ENCODE measurements at places on chromosomes 5 and 9.

GRCh38 chr5:170642776-170643436 is 139.1 kb downstream of the KCNIP1 start:
- no peak for DNase-seq

- no peak for DNase-seq
Measured at GRCh38 chr9:18504707-18505106, 30.8 kb downstream of the ADAMTSL1 start.

GRCh38 chr5:147956064-147956841 is 49.9 kb upstream of the C5orf46 start:
- no peak for DNase-seq

- no peak for DNase-seq
Measured at GRCh38 chr5:83785176-83785668, 64.6 kb upstream of the HAPLN1 start.

GRCh38 chr9:95449016-95449415 is 67.8 kb downstream of the PTCH1 start:
- no peak for DNase-seq

DNA sequence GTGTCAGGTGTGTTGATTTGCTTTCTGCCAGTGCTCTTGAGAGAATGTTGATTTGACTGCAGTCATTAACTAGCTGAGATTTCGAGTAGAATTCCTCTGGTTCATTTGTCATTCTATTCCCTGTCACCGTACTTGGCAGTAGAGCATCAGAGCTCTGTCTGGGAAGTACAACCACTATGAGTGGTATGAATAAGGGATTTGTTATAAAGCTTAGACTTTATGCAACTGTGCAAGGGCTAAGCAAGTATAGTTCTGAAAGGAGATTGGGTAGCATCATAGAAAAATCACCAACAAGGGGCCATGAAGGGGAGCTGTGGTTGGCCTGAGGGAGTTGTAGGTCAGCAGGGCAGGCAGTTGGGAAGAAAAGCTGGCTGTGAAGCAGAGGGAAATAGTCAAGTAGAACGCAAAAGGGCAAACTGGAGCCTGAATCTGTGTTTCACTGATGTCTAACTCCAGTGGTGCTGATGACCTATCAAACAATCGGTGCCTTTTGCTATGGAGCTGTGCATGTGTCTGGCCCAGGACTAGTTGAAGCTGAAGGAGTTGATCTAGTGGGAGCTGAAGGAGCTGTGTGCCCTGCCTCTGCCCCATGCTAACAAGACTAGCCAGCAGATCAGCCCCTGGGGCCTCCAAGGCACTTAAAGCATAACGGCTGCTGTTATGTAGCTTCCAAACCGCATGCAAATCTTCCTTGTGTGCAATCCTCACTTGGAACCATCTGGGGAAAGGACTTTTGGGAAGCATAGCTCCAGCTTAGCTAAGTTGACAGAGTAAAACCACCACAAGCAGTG is 110.0 kb downstream of the SLC28A3 start:
- DNase-seq: no peak

DNA sequence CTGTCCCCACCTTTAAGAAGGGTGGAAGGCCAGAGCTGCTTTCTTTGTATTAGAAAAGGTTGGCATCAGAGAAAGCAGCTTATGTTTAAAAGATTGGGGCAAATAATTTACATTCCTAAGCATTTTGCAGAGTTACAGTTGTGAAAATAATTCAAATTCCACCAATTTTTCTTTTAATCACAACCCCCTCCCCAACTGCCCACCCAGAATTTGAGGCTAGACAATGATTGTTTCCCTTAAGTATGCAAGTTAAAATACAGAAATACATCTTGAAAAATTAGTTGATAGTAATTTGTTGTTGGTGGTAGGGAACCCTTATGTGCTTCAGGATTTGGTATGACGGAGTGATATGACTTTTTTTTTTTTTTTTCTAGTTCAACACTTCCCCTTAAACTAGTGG is 133.0 kb downstream of the ZSWIM6 start:
- DNase-seq: no peak

DNA sequence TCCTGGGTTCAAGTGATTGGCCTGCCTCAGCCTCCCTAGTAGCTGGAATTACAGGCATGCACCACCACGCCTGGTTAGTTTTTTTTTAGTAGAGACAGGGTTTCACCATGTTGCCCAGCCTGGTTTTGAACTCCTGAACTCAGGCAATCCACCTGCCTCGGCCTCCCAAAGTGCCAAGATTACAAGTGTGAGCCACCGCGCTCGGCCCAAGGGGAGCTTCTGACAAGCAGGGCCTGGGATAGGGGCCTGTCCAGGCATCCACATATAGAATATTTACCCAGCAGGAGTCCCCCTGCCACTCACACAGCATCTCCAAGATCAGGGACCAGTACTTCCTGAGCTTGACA is 10.1 kb downstream of the IRF1 start:
- peak; percentile 81 for DNase-seq

DNA sequence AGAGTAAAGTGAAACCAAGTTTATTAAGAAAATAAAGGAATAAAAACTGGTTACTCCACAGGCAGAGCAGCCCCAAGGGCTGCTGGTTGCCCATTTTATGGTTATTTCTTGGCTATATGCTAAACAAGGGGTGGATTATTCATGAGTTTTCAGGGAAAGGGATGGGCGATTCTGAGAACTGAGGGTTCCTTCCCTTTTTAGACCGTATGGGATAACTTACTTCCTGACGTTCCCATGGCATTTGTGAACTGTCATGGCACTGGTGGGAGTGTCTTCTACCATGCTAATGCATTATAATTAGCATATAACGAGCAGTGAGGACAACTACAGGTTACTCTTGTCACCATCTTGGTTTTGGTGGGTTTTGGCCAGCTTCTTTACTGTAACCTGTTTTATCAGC is 323.9 kb upstream of the PTGER4 start:
- DNase-seq: no peak

DNA sequence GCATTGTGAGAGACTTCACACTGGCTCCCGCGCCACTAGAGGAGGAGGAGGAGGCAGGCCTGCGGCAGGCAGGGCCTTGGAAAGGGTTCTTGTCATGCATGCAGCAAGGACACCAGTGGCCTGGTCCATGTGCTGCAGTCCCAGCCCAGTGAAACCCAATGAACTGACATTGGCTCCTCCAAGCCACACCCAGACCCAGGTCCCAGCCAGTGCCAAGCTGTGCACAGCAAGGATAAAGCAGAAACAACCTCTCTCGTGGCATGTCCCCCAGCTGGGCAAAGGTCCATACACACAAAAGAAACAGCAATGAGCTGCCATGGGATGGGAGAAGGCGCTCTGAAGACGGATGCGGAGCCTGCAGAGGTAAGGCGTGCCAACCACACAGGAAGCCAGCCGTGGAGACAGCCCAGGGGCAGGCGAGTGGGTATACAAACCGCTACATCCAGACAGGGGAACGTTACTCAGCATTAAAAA is 89.2 kb downstream of the SEMA4D start:
- peak; percentile 84 for DNase-seq

- no peak for DNase-seq
Measured at GRCh38 chr5:53035868-53036381, 46.8 kb downstream of the ITGA2 start.

DNA sequence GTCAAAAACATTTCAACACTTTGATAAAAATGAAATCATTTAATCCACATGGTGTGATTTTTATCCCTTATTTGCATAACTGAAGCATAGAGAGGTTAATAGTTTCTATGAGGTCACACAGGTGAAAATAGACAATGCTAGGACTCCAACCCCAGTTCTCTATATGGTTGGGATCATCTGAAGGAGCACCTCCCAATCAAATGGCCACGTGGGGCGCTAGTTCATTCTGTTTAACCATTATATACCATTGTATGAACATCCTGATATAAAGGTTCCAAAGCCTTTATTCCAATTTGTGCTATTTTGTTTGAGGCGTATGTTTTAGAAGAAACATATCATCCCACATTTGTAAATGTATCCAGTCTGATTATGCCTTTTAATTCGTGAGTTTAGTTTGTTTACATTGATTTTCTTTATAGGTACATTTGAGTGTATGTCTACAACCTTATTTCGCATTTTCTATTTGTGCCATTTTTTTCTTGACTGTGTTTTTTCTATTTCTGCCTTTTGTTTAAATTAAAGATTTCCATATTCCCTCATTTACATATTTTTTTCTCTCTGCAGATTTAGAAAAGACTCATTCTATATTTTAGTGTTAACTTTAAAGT is 1092.0 kb downstream of the MAT2B start:
- no peak for DNase-seq

DNA sequence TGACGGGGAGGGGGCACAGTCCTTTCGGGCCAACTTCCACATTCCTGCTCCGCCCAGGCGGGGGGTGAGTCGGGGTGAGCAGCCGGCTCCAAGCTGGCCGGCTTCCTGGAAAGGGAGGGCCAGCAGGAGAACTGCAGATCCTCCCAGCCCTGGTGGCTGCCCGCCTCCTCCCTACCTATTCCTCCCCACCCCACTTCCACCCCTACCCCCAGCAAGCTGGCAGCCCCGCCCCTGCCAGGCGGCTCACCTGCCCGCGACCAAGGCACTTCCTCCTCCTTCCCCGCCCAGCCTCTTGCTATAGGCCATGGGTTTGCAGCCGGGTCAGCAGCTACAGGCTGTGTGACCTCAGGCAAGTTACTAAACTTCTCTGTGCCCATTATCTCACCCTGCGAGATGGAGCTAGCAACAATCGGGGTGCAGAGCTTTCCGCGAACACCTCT is 5.6 kb upstream of the IRF1 start:
- DNase-seq: peak; percentile 91

DNA sequence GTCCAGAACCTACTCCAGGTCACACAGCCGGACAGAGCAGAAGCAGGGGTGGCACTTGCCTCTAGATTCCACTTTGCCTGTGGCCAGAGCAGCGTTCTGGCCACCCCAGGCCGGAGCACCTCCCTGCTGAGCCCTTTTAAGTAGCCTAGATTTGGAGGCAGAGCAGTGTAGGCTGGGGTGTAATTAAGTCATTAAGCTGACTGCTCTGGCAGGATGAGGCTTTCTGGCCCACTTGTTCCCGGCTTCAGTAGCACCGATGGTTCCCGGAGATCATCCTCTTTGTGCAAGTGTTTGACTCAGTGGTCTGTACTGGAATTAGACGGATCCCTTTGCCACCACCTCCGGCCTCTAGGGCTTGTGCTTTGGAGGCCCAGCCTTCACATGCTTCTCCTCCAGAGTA is 281.9 kb upstream of the ANKRD55 start:
- DNase-seq: no peak

DNA sequence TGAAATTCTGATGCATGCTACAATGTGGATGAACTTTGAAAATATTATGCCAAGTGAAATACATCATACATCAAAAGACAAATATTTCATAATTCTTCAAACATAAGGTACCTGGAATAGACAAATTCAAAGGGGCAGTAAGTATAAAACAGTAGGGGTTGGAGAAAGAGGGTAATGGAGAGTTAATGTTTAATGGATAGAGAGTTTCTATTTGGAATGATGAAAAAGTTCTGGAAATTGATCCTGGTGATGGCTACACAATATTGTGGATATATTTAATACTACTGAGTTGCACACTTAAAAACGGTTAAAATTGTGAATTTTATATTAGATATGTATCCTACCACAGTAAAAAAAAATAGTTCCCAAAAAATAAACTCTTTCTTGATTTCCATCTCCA is 14.6 kb upstream of the CNTLN start:
- no peak for DNase-seq

- no peak for DNase-seq
Measured at GRCh38 chr5:89584339-89584956, 701.5 kb upstream of the MEF2C start.

- no peak for DNase-seq
Measured at GRCh38 chr5:980001-980588, 28.5 kb upstream of the NKD2 start.

DNA sequence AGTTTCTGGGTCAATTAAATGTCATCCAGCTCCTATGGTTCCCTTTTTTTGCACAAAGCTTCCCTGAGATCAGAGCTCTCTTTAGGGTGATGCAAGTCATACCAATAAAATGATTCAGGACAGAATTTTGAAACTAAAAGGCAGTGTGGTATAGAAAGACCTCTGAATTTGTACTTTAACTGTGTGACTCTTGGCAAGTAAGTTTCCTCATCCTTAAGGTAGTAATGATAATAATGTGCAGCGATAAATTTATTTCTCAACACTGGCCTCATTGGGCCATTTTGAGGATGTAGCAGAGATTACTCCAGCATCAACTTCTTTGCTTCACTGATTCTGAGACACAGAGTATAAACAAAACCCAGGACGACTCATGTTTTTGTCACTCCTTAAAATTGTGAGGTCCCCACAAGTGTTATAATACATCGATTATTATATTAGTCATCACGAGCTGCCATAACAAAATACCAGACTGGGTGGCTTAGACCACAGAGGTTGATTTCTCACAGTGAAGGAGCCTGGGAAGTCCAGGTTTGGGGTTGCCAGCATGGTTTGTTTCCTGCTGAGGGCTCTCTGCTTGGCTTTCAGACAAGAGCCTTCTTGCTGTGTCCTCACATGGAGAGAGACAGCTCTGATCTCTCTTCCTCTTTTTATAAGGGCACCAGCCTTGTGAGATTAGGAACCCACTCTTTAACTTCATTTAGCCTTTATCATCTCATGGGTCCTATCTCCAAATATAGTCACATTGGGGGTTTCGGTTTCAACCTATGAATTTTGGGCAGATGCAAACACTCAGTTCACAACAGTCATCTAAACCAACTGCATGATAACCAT is 293.0 kb downstream of the ZNF608 start:
- DNase-seq: no peak

GRCh38 chr9:77435688-77436087 is 212.4 kb downstream of the GNA14 start:
- DNase-seq: no peak

DNA sequence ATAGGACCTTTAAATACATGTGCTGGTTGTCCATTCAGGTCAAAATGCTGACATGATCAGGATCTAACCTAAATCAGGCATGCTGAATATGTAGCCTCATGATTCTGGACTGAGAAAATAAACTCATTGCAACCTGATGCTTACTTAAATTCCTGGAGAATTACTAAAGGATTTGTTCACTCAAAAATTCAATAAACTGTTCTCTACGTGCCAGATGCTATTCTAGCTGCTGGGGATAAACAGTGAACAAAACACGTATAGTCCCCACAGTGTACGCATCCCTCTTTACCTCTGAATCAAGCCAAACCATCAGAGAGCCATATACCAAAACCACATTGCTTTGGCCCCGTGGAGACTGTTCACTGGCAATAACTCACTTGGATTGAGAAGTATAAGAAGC is 6.1 kb downstream of the SCAI start:
- no peak for DNase-seq

DNA sequence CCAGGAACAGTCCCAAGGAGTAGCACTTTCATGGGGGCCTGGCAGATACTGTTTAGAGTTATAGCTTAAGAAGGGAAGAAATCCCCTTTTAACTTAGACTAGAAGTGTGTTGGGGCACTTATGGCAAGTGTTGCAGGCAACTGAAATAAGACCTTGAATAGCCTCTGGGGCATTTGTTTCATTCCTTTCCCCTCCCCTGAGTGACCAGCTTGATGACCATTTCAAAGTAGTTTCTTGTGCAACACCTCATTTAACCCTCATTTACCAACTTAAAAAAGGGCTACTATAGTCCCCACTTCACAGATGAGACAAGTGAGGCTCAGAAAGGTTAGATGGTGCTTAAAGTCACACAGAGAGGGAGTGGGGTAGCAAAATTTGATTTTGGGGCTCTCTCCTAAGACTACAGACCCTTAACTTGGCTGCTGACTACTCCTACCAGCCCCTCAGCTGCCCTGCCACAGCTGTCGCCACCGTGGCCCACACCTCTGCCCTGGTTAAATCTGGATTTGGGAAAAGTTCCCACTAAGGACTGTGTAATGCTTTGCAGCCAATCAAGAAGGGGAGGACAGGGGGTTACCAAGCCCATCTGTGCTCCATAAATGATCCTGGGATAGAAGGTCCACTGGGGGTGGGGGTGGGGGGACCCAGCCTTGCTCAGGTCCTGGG is 5.5 kb downstream of the PDLIM4 start:
- DNase-seq: no peak

All from activated CD8-positive, alpha-beta memory T cell treated with anti-CD3 and anti-CD28 coated beads for 24 hours (primary cell).